ENCODE measurements at places on chromosomes 6 and 20. TPM values are rescaled to one million over a fixed set of nuclear protein-coding genes. Genes with fewer than 3 reads are reported as not detected.

Gene NKAPL
- not detected for polyA plus RNA-seq

Gene IMPG1
- not detected for polyA plus RNA-seq

Gene ITPA
- polyA plus RNA-seq, result 75.0 TPM

Gene TAP1
- 310 TPM for polyA plus RNA-seq

Gene FILIP1
- not detected for polyA plus RNA-seq

Gene ZNF217
- polyA plus RNA-seq, result 10.0 TPM

Gene MOCS3
- polyA plus RNA-seq, result 2.9 TPM

Gene CTCFL
- polyA plus RNA-seq, result not detected

Gene CASS4
- 3.2 TPM for polyA plus RNA-seq

Gene TP53INP2
- 1.8 TPM for polyA plus RNA-seq

Gene FAM209B
- 0.56 TPM for polyA plus RNA-seq

Gene CCN6
- not detected for polyA plus RNA-seq

Gene KATNA1
- polyA plus RNA-seq, result 21.5 TPM

Gene TBX18
- polyA plus RNA-seq, result not detected

Gene HEY2
- polyA plus RNA-seq, result 0.76 TPM

Gene RIPPLY2
- not detected for polyA plus RNA-seq

Gene GPX5
- polyA plus RNA-seq, result not detected

Gene ULBP3
- polyA plus RNA-seq, result not detected

DNA sequence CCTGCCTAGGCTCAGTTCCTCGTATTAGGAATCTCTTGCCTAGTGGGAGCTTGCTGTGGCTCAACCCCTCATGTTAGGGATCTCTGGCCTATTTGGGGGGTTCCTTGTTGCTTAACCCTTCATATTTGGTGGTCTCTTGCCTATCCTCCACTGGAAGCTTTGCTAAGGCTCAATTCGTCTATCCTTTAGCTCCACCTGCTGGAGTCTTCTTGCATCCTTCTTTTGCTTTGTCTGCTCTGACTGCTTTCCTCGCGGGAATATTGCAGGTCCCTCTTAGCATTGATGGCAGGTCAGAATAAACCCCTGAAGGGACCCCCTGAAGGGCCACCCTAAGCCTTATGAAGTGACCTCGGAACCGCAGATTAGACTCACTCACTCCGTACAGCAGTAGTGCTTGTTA, 203.0 kb upstream of the TBX18 start:
- DNase-seq, result no peak
- no peaks in the 10 kb centered on the region for H3K4me1 ChIP-seq
- H3K27ac ChIP-seq, result no peak overlapping the region
- peaks cover 3% of the 10 kb centered on the region for H3K27me3 ChIP-seq
- no peak overlapping the region for H3K4me3 ChIP-seq

DNA sequence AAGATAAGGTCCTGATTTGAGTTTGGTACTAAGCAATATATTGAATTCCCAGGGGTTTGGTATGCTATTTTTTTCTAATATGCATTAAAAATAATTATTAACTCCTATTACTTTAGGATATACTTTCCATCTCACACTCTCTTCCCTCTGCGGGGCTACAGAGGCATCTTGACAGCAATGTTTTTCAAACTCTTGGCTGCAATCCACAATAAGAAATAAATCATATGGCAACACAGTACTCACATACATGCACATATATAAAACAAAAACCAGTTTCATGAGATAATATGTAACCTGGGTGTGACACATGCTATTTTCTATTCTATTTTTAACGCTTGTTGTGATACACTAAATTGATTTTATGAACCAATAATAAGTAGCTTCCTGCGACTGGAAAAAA, 189.5 kb downstream of the UNC5CL start:
- no peaks in the 10 kb centered on the region for H3K36me3 ChIP-seq
- H3K4me3 ChIP-seq, result no peak overlapping the region
- no peak overlapping the region for H3K27ac ChIP-seq
- no peak for DNase-seq

- DNase-seq, result no peak
- no peak overlapping the region for H3K27ac ChIP-seq
- no peaks in the 10 kb centered on the region for H3K36me3 ChIP-seq
- peaks cover 3% of the 10 kb centered on the region for H3K27me3 ChIP-seq
- H3K4me3 ChIP-seq, result no peak overlapping the region
Measured at GRCh38 chr20:36441027-36441414, 100.3 kb upstream of the MYL9 start.

DNA sequence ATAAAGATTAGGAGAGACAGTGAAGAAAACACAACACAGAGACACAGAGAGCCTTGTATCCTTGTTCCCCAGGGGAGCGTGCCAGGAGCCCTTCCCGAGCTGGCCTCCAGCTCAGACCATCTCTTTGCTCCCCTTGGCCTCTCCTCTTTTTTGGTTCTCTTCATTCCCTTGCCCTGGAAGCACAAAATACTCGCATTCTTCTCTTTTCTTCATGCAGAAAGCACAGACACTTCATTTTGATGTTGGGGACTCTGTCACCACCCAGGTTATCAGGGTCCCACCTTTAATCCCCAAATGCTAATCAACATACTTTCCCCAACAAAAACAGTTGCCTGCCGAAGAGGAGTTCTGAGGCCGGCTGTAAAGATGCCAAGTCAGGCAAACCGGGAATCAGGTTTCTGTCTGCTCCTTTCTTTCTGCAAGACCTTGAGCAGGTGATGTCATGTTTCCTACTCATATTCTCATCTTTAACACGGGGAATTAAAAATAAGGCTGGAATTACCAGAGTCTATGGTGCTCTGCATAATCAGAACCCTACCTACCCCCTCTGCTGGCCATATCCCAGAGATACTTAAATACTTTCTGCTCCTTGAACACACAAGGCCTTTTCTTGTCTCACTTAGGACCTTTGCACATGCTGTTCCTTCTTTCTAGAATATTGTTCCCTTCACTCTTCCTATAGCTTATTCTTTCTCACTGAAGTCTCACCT, 21.7 kb downstream of the TGM6 start:
- H3K36me3 ChIP-seq, result no peaks in the 10 kb centered on the region
- H3K4me3 ChIP-seq, result no peak overlapping the region
- no peak overlapping the region for H3K27ac ChIP-seq
- DNase-seq, result no peak
- peaks cover 3% of the 10 kb centered on the region for H3K27me3 ChIP-seq

- H3K27ac ChIP-seq, result peak overlapping the region; percentile 51
- H3K4me3 ChIP-seq, result no peak overlapping the region
- no peak for DNase-seq
- no peaks in the 10 kb centered on the region for H3K36me3 ChIP-seq
- peaks cover 50% of the 10 kb centered on the region for H3K4me1 ChIP-seq
Measured at GRCh38 chr6:118722829-118723813, 71.7 kb upstream of the CEP85L start.

DNA sequence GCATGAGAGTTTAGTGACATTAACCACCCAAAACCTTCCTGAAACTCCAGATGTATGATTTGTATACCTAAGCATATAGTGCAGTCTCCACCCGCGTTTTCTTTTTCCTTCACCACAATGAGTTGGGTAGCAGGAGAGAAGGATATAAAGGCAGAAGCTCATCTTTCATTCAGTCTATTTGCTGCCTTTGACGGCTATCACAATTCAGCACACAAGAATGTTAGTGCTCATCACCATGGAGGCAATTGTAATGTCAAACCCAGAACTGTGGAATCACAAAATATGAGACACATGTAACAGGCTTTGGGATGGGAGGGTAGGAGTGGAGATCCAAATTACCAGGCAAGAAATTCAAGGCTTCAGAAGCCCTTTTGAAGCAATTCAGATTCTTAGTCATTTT, 17.6 kb downstream of the ZHX3 start:
- H3K4me1 ChIP-seq, result no peaks in the 10 kb centered on the region
- peaks cover 3% of the 10 kb centered on the region for H3K27me3 ChIP-seq
- H3K27ac ChIP-seq, result no peak overlapping the region
- DNase-seq, result no peak
- no peak overlapping the region for H3K4me3 ChIP-seq
- H3K36me3 ChIP-seq, result no peaks in the 10 kb centered on the region

DNA sequence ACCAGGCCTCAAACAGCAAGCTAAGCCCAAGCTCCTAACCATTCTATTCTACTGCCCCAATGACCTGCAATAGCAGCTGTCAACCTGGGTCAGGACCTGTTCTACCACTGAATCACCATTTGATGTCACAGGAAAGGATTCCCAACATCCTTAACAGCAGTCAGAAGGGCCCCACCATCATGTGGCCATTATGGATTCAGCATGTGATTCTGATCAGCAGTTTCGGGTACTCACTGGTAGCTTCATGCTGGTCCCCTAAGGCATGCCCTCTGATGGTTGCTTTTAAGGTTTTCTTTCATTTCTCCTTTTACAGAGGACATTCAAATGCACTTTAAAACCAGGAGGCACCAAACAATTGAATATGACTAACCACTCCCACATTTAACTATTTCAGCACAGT, 37.3 kb upstream of the MAP7 start:
- H3K4me3 ChIP-seq, result no peak overlapping the region
- no peak overlapping the region for H3K27ac ChIP-seq
- no peaks in the 10 kb centered on the region for H3K4me1 ChIP-seq
- no peak for DNase-seq
- H3K36me3 ChIP-seq, result peaks cover 55% of the 10 kb centered on the region
- no peaks in the 10 kb centered on the region for H3K27me3 ChIP-seq

- H3K4me3 ChIP-seq, result peak overlapping the region; percentile 97
- peaks cover 20% of the 10 kb centered on the region for H3K4me1 ChIP-seq
- DNase-seq, result no peak
- peak overlapping the region; percentile 94 for H3K27ac ChIP-seq
- peaks cover 5% of the 10 kb centered on the region for H3K27me3 ChIP-seq
- no peaks in the 10 kb centered on the region for H3K36me3 ChIP-seq
Measured at GRCh38 chr6:79232696-79233462, 1.6 kb downstream of the HMGN3 start.

DNA sequence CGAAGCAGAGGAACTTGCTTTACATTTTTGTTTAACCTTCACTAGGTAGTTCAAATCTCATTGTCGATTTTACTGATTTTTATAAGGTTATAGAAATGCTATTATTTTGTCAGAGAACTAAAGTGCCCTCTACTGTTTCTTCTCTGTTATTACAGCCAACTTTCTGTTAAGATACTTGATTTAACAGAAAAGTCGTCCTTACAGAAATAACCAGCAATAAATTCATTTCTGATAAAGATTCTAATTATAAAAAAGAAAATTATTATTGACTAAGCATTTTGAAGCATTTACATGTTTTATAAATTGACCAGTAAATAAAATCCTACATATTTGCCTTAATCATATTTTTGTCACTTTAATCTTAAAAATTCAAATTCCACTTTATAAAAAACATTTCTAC, 60.8 kb downstream of the OGFRL1 start:
- no peak overlapping the region for H3K4me3 ChIP-seq
- H3K36me3 ChIP-seq, result no peaks in the 10 kb centered on the region
- H3K27ac ChIP-seq, result no peak overlapping the region
- H3K4me1 ChIP-seq, result no peaks in the 10 kb centered on the region
- no peaks in the 10 kb centered on the region for H3K27me3 ChIP-seq

GRCh38 chr20:39029364-39029763, 67.2 kb downstream of the DHX35 start:
- H3K4me1 ChIP-seq, result no peaks in the 10 kb centered on the region
- H3K27me3 ChIP-seq, result no peaks in the 10 kb centered on the region
- DNase-seq, result no peak
- no peak overlapping the region for H3K4me3 ChIP-seq

GRCh38 chr20:1345030-1345755, 16.3 kb upstream of the SDCBP2 start:
- H3K4me3 ChIP-seq, result no peak overlapping the region
- no peaks in the 10 kb centered on the region for H3K36me3 ChIP-seq
- H3K27ac ChIP-seq, result no peak overlapping the region

- H3K4me1 ChIP-seq, result peaks cover 38% of the 10 kb centered on the region
- peak overlapping the region; percentile 95 for H3K4me3 ChIP-seq
- DNase-seq, result no peak
- H3K27me3 ChIP-seq, result peaks cover 14% of the 10 kb centered on the region
- peak overlapping the region; percentile 34 for H3K27ac ChIP-seq
Measured at GRCh38 chr6:20211037-20211940, 980 bp downstream of the MBOAT1 start.

- peak overlapping the region; percentile 78 for H3K4me3 ChIP-seq
- DNase-seq, result peak; percentile 66
- peak overlapping the region; percentile 27 for H3K27ac ChIP-seq
Measured at GRCh38 chr20:25987073-25987927, 290.6 kb upstream of the ZNF337 start.

DNA sequence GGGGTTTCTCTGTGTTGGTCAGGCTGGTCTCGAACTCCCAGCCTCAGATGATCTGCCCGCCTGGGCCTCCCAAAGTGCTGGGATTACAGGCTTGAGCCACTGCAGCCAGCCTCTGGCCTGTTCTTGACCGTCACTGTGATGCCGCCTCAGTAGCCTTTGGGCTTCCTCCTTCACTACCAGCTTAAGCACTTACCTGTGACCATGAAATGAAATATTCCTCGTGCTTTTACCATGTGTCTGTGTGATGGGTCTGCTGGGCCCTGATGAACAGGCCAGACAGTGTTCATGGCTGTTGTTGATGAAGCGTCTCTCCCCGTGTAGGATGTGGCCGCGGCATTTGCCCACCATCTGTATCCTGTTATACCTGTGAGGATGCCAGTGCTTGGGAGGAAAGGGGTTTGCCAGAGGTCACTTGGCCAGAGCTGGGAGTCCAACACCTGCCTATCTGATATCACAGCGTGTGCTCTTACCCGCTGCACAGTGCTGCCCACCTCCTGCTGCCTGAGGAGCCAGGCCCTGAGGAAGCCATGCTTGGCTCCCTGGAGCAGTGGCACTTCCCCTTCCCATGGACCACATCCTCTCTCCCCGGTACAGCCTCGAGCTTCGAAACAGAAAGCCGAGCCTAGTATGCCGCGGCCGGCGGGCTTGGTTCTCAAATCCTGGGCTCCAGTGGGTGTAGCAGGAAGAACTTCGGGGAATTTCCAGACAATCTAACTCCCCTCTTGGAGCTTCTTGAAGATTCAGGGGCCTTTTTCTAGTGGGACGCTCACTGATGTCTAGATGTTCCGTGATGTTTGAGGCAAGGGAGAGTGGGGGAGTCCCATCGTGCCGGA, 167.9 kb downstream of the ZDHHC14 start:
- H3K36me3 ChIP-seq, result peaks cover 12% of the 10 kb centered on the region
- H3K4me1 ChIP-seq, result peaks cover 51% of the 10 kb centered on the region
- peak overlapping the region; percentile 36 for H3K4me3 ChIP-seq

- H3K27me3 ChIP-seq, result peaks cover 37% of the 10 kb centered on the region
- no peak for DNase-seq
- peaks cover 28% of the 10 kb centered on the region for H3K36me3 ChIP-seq
- no peak overlapping the region for H3K27ac ChIP-seq
Measured at GRCh38 chr6:1766654-1767053, 156.9 kb downstream of the FOXC1 start.

GRCh38 chr20:44171775-44172571, 15.0 kb downstream of the JPH2 start:
- H3K4me3 ChIP-seq, result no peak overlapping the region
- H3K36me3 ChIP-seq, result no peaks in the 10 kb centered on the region
- no peaks in the 10 kb centered on the region for H3K4me1 ChIP-seq
- DNase-seq, result no peak
- peaks cover 10% of the 10 kb centered on the region for H3K27me3 ChIP-seq
- H3K27ac ChIP-seq, result no peak overlapping the region

- no peak for DNase-seq
- no peak overlapping the region for H3K27ac ChIP-seq
- H3K4me3 ChIP-seq, result no peak overlapping the region
- H3K4me1 ChIP-seq, result no peaks in the 10 kb centered on the region
- H3K36me3 ChIP-seq, result no peaks in the 10 kb centered on the region
Measured at GRCh38 chr6:75472885-75473284, 20.7 kb downstream of the FILIP1 start.

GRCh38 chr6:27138837-27139755, 108.4 kb upstream of the PRSS16 start:
- H3K36me3 ChIP-seq, result peaks cover 4% of the 10 kb centered on the region
- peak overlapping the region; percentile 99 for H3K27ac ChIP-seq
- H3K4me1 ChIP-seq, result peaks cover 46% of the 10 kb centered on the region
- DNase-seq, result peak; percentile 74
- peaks cover 6% of the 10 kb centered on the region for H3K27me3 ChIP-seq

Measured in immature natural killer cell (primary cell).